ENCODE measurements at places on chromosomes 7 and 10. TPM values are rescaled to one million over a fixed set of nuclear protein-coding genes. Genes with fewer than 3 reads are reported as not detected.
A peak's percentile ranks its signal among the peaks of the same experiment; 100 is the strongest.

The CLCN1 gene
- total RNA-seq, result not detected

GRCh38 chr10:17685233-17685840 is 41.4 kb downstream of the STAM start:
- peaks cover 10% of the 10 kb centered on the region for H3K36me3 ChIP-seq
- H3K27ac ChIP-seq, result peak overlapping the region; percentile 27
- H3K4me1 ChIP-seq, result peaks cover 24% of the 10 kb centered on the region
- no peak for DNase-seq
- no peak overlapping the region for H3K4me3 ChIP-seq
- H3K27me3 ChIP-seq, result no peaks in the 10 kb centered on the region

DNA sequence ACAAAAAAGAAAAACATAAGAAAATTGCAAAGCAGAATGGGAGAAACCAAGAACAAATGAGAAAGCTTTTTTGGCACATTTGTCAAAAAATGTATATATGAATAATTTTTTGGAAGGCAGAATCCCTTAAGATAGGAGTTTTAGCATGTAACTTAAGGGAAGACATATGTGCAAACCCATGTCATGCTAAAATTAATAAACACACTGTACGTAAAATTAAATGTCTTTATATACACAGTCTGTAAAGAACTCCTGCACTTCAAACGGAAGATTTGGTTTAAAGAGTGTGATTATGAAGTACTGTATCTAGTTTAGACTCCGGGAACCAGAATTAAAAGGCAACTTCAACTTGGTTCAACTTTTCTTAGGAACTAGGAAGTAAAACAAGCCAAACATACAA is 369.9 kb upstream of the TEX47 start:
- no peak overlapping the region for H3K27ac ChIP-seq
- no peak overlapping the region for H3K4me3 ChIP-seq
- no peak for DNase-seq
- no peaks in the 10 kb centered on the region for H3K36me3 ChIP-seq
- H3K27me3 ChIP-seq, result peaks cover 2% of the 10 kb centered on the region
- H3K4me1 ChIP-seq, result no peaks in the 10 kb centered on the region

The NPSR1 gene
- total RNA-seq, result not detected

- H3K4me3 ChIP-seq, result no peak overlapping the region
- no peaks in the 10 kb centered on the region for H3K36me3 ChIP-seq
- no peak for DNase-seq
- H3K27ac ChIP-seq, result peak overlapping the region; percentile 45
These were observed 205.3 kb downstream of the CHRM2 start for GRCh38 chr7:137073571-137074325.

DNA sequence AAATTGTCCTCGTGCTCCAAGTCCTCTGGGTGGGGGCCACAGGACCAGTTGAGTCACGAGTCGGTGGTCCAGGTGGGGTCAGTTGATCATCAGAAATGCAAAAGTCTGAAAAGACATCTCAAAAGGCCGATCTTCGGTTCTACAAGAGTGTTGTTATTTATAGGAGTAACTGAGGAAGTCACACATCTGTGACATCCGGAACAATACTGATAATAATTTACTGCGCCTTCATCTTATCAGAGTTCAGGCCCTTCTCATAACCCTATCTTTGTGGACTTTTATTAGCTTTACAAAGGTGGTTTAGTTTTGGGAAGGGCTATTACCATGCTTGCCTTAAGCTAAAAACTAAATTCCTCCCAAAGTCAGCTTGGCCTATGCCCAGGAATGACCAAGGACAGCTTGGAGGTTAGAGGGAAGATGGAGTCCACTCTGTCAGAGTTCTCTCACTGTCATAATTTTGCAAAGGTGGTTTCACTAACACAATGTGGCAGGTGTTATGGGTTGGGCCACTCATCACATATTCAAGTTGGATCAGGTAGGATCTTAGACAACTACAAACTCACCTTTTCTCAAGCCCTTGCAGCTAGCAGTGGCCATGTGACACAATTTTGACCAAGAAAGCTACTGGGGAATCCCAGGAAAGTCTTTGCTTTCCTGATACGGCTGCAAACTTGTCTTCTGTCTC is 54.7 kb upstream of the CHST3 start:
- H3K4me3 ChIP-seq, result no peak overlapping the region
- DNase-seq, result no peak
- H3K36me3 ChIP-seq, result peaks cover 2% of the 10 kb centered on the region
- H3K27me3 ChIP-seq, result peaks cover under 1% of the 10 kb centered on the region
- no peak overlapping the region for H3K27ac ChIP-seq

The HOXA3 gene
- total RNA-seq, result 9.3 TPM

DNA sequence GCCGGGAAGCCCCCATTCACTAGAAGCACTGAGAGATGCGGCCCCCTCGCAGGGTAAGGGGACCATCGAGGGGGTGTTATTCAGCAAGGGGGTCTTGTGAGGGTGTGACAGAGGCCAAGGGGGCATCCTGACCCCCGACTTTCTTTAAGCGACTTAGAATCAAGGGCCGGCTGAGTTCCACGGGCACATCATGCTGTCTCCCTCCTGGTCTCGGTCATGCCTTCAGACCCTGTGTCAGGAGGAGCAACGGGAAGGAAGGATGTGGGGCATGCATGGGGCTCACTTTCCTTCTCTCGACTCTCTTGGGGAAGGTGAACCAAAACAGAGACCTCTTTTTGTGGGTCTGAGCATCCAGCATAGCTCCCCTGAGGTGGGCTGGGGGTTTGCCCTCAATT is 2.5 kb downstream of the ACSL5 start:
- H3K4me3 ChIP-seq, result no peak overlapping the region
- H3K27me3 ChIP-seq, result no peaks in the 10 kb centered on the region
- H3K36me3 ChIP-seq, result no peaks in the 10 kb centered on the region
- peaks cover 19% of the 10 kb centered on the region for H3K4me1 ChIP-seq
- DNase-seq, result no peak
- H3K27ac ChIP-seq, result peak overlapping the region; percentile 61

DNA sequence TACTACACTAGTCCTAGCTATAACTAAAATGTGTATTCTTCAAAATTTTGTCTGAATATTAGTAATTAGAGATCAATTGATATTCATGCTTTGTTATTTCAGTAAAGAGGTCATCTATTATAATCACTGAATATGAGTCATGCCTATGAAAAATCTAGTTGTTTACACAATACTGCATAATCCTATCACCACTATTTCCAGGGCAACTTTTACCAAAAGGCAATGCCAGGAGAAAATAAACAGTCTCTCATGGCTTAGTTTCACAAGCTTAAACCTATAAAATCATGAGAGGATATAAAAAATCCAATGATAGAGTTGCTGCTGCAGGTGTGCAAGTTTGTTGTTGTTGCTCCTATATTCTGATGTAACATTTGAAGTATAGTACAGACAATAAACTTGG is 149.9 kb upstream of the COL1A2 start:
- no peaks in the 10 kb centered on the region for H3K36me3 ChIP-seq
- H3K27me3 ChIP-seq, result no peaks in the 10 kb centered on the region
- H3K27ac ChIP-seq, result no peak overlapping the region
- no peak for DNase-seq
- no peak overlapping the region for H3K4me3 ChIP-seq

DNA sequence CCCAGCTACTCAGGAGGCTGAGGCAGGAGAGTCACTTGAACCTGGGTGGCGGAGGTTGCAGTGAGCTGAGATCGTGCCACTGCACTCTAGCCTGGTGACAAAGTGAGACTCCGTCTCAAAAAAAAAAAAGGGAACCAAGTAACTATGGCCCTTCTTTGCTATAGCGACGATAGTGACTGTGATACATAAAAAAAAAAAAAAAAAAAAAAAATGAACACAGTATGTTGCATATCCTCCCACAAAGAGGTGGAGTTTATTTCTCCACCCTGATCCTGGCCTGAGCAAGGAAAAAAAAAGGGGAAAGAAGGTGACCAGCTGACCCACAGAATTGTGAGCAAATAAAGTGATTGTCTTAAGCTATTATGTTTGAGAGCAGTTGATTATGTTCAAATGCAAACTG is 42.3 kb upstream of the STEAP1B start:
- no peak overlapping the region for H3K4me3 ChIP-seq
- H3K36me3 ChIP-seq, result no peaks in the 10 kb centered on the region
- no peak for DNase-seq

The DLX6 gene
- total RNA-seq, result 2.7 TPM

The AGAP5 gene
- 5.2 TPM for total RNA-seq

- peaks cover 37% of the 10 kb centered on the region for H3K4me1 ChIP-seq
- DNase-seq, result no peak
- no peak overlapping the region for H3K4me3 ChIP-seq
These were observed 34.3 kb upstream of the PHF14 start for GRCh38 chr7:10939237-10939910.

DNA sequence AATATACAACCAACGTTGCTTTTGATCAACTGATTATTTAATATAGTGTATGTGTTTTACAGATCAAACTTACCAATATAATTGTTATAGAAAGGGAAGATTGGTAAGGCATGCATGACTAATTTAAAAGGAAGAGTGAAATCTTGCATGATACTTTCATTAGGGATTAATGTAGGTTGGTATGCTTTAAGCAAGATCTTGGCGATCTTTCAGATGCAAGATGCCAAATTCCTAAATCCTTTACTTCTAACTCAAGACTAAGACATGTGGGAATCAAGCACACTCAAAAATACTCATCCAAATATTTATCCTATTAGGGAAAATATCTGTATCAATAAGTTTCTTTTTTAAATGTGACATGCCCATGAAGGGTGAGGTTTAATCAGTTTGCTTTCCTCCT is 321.4 kb upstream of the MEOX2 start:
- no peak for DNase-seq
- no peaks in the 10 kb centered on the region for H3K36me3 ChIP-seq
- no peak overlapping the region for H3K4me3 ChIP-seq
- no peaks in the 10 kb centered on the region for H3K27me3 ChIP-seq

The SGMS1 gene
- total RNA-seq, result 22.6 TPM

- H3K27me3 ChIP-seq, result peaks cover 59% of the 10 kb centered on the region
- no peak overlapping the region for H3K27ac ChIP-seq
- peak overlapping the region; percentile 70 for H3K4me3 ChIP-seq
- H3K36me3 ChIP-seq, result no peaks in the 10 kb centered on the region
- peaks cover 11% of the 10 kb centered on the region for H3K4me1 ChIP-seq
These were observed 345 bp downstream of the COBL start for GRCh38 chr7:51316262-51316665.

- no peak overlapping the region for H3K27ac ChIP-seq
- H3K27me3 ChIP-seq, result no peaks in the 10 kb centered on the region
- H3K4me3 ChIP-seq, result no peak overlapping the region
- peaks cover 28% of the 10 kb centered on the region for H3K36me3 ChIP-seq
- no peaks in the 10 kb centered on the region for H3K4me1 ChIP-seq
These were observed 26.3 kb upstream of the SH3PXD2A start for GRCh38 chr10:103881416-103882284.

DNA sequence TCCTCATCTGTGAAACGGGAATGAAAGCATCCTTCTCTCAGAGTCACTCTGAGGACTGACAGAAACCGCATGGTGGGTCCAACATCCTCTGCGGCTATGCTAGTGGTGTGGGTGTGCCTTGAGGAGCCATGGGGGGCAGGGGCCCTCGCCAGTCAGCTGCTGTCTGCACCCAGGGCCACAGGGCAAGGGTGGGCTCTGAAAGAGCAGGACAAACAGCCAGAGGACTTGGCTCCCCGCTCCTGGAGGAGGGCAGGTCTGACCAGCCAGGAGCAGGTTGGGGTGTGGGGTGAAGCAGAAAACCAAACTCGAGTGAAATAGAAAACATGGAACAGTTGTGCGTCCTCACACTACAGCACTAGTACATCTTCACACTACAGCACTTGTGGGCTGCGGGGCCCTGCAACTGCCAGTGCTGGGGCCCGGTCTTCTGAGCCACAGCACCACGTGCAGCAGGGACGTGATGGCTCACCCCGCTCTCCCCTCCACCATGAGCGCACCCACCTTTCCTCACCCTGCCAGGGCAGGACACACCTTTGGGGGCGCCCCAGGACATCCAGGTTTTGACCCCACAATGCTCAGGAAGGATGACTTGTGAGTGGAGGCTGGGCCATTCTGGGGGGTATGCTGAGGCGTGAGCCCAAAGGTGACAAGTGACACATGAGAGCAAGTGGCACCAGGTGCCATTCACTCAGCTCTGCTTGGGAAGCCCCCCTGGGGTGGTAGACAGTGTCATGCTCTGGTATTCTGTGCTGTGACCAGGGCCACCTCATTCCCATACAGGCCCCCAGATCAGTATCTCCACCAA is 96.1 kb upstream of the RET start:
- H3K4me1 ChIP-seq, result no peaks in the 10 kb centered on the region
- H3K4me3 ChIP-seq, result no peak overlapping the region
- H3K27me3 ChIP-seq, result peaks cover 6% of the 10 kb centered on the region
- no peak overlapping the region for H3K27ac ChIP-seq

The IL6 gene
- total RNA-seq, result 0.45 TPM

DNA sequence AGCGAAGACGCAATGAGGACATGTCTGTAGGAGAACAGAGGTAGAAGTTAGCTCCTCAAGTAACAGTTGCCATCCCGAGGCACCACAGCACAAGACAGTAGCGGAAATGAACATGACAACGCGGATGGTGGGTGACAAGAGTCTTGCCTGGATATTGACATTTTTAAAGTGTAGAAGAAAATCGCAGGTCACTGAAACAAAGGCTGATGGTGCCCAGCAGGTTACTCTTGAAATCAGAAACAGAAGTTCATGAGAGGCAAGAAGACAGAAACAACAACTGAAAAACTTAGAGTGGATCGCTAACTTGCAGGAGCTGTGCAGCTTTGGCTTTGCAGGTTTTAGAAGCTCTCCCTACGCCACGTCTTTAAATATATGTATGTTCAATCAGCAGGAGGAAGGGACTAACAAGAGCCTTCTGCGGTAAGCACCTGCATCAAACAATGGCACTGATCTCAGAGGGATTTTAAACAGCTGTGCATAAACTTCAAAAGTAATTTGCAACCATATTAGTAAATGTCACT is 1.8 kb downstream of the PRKCQ start:
- no peak overlapping the region for H3K27ac ChIP-seq
- H3K4me3 ChIP-seq, result no peak overlapping the region
- no peaks in the 10 kb centered on the region for H3K36me3 ChIP-seq
- DNase-seq, result no peak
- H3K4me1 ChIP-seq, result peaks cover 4% of the 10 kb centered on the region
- peaks cover 39% of the 10 kb centered on the region for H3K27me3 ChIP-seq

- peaks cover 45% of the 10 kb centered on the region for H3K4me1 ChIP-seq
- no peaks in the 10 kb centered on the region for H3K27me3 ChIP-seq
- H3K27ac ChIP-seq, result no peak overlapping the region
- H3K36me3 ChIP-seq, result no peaks in the 10 kb centered on the region
- DNase-seq, result no peak
- no peak overlapping the region for H3K4me3 ChIP-seq
These were observed 13.8 kb upstream of the CLIP2 start for GRCh38 chr7:74275401-74275881.

The KAZALD1 gene
- total RNA-seq, result 18.9 TPM

The FBXW4 gene
- 34.4 TPM for total RNA-seq
